ENCODE measurements at places on chromosomes 7 and 10. TPM values are rescaled to one million over a fixed set of nuclear protein-coding genes. Genes with fewer than 3 reads are reported as not detected.

Gene FAM25A
- total RNA-seq: not detected

Gene C10orf143
- total RNA-seq: 0.96 TPM

Gene HHEX
- total RNA-seq: not detected

Gene C10orf90
- not detected for total RNA-seq

Gene FGFR2
- 7.4 TPM for total RNA-seq

Gene ABCB4
- total RNA-seq: 2.5 TPM

Gene ZDHHC16
- total RNA-seq: 61.5 TPM

Gene SMKR1
- total RNA-seq: 0.98 TPM

Gene PODXL
- 12.3 TPM for total RNA-seq

Gene CFAP70
- total RNA-seq: 1.3 TPM

DNA sequence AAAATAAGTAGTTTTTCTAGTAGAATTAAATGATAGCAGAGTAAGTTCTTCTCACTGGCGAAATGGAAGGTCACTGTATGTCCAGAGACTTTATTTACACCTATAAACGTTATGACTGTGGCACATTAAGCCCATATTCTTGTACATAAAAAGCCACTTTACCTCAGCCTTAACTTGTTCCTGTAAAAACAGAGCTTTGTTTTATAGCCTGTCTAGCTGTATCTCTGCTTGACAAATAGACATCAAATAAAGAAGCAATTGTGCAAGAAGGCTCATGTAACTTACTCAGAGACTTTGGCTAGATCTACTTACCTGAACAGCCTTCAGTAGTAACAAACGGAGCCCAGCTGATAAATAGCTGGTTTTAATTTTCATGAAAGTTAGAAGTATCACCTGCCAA lies 324.1 kb upstream of the BMPER start:
- no peak for DNase-seq

- DNase-seq: no peak
Measured at GRCh38 chr7:152754075-152754730, 5.3 kb upstream of the ACTR3B start.

- no peak for DNase-seq
Measured at GRCh38 chr7:112143582-112143981, 62.6 kb downstream of the DOCK4 start.

- no peak for DNase-seq
Measured at GRCh38 chr7:9608560-9608959, 1175.2 kb downstream of the NXPH1 start.

DNA sequence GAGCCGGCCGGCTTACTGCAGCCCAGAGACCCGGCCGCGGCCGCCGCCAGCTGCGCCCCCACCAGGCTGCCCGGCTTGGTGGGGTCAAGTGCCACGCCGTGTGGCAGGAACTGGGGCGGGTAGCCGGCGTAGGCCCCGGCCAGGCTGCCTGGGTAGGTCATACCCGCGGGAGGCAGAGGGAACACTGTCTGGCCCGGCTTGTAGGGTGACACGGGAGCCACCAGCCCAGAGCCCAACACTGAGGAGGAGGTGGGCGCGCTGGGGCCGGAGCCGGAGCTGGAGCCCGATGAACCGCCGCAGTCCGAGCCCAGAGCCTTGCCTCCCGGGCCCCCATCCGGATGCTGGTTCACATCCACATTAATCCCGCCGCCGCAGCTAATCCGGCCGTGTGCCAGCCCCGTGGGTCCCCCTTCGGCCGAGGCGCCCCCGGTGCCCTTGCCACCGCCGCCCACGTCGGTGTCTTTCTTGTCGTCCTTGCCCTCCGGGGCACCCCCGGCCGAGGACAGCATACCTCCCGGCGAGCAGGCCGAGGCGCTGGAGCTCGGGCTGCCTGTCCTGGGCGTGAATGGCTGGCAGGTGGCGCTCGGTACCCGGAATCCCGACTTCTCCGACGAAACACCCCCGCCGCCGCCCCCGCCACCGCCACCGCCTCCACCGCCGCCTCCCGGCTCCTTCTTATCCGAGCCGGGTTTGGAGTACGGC lies 2.0 kb downstream of the ZNF503 start:
- peak; percentile 84 for DNase-seq

GRCh38 chr10:73263693-73264347 lies 11.4 kb upstream of the MRPS16 start:
- no peak for DNase-seq

GRCh38 chr10:74760086-74760979 lies 66.1 kb upstream of the KAT6B start:
- DNase-seq: no peak

DNA sequence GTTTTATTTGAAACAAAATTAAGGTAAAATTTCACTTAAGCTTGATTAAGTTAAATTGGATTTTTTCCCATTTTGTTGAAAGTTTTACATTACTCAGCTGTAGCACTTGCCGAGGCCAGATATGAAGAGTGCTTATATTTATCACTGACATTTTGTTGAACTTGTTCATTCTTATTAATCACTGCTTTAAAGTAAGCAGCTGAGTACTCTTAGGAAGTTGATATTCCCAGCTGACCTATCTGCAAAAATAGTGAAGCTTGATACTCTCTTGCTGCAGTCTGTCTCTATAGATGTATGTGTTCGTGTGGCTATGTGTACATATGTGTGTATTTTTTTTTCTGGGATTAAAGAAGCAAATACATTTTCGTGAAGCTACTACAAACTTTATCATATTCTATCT lies 150.0 kb downstream of the SKAP2 start:
- no peak for DNase-seq

DNA sequence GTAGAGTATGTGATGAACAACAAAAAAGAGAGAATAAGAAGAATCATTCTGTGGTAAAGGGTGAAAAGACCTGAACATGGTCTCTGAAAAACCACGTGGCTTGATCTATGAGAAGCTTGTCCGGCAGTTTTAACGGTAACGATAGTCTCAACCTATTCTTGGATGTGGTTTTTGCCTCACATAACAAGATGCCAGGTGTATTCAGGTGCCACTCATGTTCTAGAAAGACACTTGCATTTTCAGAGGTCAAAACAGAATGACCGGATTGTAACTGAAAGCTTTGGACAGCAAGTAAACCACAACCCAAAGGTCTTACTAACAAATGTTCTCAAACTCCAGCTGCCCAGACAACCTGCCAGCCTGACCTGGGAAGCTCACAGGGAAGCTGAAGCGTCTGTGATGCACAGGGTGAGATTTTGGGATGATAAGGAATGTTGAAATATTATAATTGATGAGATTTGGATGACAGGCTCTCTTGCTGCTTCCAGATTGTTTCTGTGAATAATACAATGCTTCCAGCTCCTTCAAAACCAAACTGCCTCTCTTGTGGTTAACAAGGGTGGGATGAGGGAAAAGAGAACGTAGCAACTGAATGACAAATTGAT lies 137.4 kb upstream of the GRB10 start:
- DNase-seq: no peak

- no peak for DNase-seq
Measured at GRCh38 chr7:26187380-26188205, 13.0 kb downstream of the HNRNPA2B1 start.

GRCh38 chr7:50332241-50333165 lies 28.0 kb downstream of the IKZF1 start:
- DNase-seq: no peak

- no peak for DNase-seq
Measured at GRCh38 chr10:79084012-79084971, 15.5 kb downstream of the ZMIZ1 start.

GRCh38 chr10:119006451-119007210 lies 22.9 kb upstream of the NANOS1 start:
- no peak for DNase-seq

DNA sequence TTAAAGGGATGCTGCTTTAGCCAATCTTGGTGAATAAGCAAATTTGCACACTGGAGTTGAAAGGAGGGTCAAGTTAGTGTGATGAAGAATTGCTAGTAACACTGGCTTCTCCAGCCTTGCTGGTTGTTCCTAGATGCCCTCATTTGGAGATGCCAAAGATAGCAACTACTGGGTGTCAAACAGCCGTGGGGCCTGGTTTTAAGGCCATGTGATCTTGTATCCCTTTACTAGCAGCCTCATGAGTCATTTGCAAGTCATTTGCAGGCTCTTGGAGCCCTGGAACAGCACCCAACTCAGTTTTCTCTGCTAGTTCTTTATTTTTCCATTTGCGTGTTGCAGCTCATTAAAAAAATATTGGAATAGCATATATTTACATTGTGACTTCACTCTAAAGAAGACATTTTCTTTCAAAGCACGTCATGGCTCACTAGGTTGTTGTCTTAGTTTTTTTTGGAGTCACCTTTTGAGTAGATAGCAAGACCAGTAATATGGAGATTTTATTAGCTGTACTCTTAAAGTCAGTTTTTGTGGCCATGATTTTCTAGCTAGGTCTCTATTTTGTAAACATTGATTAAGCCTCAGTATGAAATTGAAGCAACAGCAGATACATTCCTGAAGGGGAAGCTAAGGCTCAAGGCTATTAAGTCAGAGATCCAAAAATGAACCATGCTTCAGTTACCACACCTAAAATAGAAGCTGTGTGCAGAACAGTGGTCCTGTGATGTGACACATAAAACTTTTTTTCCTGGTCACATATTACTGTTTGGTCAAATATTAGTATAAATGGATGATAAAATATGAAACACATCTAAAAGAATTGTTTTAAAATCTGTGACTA lies 1.3 kb downstream of the LSMEM1 start:
- DNase-seq: no peak

GRCh38 chr10:59913547-59914237 lies 7.3 kb upstream of the CCDC6 start:
- no peak for DNase-seq

DNA sequence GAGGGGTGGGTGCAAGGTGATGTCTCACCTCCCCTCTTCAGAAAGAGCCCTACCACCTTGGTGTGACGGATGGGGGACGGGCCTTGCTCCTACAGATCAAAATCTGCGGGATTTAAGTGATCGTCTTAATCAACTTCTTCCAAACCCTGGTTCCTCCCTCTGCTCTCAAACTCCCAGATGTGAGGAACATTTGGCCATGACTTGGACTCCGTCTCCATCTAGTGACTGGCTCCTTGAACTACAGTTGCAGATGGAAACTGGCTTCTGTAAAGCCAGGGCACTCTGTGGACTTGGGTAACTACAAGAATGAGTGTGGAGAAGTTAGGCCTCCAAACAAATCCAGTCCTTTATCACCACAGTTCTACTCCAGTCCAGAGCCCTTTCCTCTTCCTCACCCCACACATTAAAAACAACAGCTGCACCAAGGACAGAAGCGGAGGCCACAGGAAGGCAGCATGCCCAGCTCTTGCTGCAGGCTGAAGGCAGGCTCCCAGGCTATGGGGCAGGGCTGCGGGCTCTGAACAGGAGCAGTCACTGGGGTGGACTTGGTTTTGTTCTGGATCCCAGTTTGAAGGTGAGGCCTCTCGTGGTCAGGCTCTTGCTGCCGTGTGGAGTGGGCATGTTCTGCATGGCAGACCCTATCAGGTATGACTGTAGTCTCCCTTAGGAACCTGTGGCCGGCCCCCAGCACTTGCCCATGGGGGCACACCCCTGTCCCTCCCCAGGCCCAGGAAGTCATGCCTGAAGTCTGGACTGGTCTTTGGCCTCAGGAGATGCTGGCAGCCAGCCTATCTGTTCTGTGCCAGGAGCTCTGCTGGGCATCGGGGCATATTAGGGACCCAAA lies 79.4 kb downstream of the VWC2 start:
- peak; percentile 58 for DNase-seq

GRCh38 chr10:78518224-78518623 lies 484.6 kb downstream of the RPS24 start:
- DNase-seq: no peak

GRCh38 chr10:113187063-113187777 lies 237.2 kb downstream of the TCF7L2 start:
- DNase-seq: no peak

GRCh38 chr7:70263471-70264255 lies 665.4 kb downstream of the AUTS2 start:
- DNase-seq: no peak

DNA sequence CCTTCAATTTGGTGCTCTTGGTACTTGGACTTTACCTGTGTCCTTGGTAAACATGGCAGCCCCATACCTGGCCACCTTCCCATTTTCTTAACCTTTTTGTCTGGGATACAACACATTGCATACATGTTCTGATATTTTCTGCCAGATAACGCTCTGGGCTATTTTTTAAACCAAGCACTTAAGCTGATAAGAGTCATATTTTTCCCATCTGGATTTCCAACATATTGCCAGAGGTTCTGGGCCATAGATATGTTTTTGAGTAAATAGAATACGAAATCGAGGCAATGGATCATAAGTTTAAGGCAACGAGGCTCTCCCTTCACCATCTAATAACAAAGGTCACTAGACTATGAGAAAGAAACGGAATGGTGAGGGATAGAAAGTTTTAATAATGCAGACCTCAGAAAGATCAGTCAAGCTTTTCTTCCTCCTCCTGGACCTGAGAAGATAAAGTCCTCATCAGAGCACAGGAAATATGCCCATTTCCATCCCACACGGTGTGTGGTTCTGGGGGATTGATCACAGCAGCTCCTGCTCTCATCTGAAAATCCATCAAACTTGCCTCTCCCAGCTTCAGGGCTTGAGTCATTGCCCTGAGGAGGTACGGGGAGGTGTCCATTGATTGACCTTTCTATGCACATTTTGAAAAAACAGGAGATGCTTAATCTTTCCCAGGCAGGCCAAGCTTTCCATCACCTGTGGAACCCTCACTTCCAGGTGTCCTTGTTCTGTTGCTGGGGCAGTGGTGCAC lies 257.2 kb downstream of the GFRA1 start:
- DNase-seq: no peak

- DNase-seq: no peak
Measured at GRCh38 chr7:16203065-16203464, 218.3 kb downstream of the CRPPA start.

DNA sequence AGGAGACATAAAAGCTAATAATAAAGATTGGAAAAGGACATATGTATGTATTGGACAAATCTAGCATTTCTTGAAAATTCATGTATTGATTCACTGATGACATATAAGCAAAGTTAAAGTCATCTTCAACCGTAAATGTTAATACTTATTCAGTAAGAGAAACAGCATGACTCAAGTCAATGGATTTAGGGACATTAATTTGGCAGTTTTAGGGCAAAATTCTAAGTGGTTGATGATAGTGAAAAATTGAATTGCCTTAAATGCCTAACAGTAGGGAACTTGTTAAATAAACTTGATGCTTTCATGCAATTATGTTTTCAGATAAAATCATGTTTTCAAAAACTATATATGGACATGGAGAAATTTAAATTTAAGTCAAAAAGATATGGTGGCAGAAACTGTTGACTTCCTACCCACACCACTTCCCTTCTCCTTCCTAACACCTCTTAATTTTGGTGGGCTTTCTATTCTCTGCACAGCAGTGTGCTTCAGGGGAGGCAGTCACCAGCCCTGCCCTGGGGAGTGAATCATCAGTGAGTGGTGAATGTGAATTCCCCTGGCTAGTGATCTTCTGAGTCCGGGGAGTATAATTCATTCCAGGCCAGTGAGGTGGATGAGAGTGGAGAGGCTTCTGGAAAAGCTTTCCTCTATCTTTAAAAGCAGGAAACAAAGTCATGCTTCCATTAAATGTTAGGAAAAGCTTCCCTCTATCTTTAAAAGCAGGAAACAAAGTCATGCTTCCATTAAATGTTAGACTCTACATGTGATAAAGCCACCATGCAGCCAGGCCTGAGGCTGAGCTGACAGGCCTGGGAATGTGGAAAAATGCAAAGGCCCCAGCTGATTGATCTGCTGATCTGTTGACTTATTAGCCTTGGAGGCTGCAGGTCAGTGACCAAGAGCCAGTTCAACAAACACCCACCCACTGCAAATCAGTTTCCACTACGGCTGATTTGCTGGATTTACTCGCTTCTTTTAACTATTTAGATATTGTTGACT lies 25.2 kb upstream of the ITGB1 start:
- DNase-seq: no peak

GRCh38 chr7:96484091-96484490 lies 162.2 kb upstream of the SLC25A13 start:
- DNase-seq: no peak

GRCh38 chr10:6036861-6037321 lies 25.3 kb downstream of the IL2RA start:
- DNase-seq: no peak

GRCh38 chr7:132508724-132509353 lies 67.4 kb downstream of the PLXNA4 start:
- peak; percentile 35 for DNase-seq
